ENCODE measurements at places on chromosomes 7 and 10.

- DNase-seq, result no peak
Measured at GRCh38 chr7:44338600-44338999, 13.2 kb upstream of the CAMK2B start.

DNA sequence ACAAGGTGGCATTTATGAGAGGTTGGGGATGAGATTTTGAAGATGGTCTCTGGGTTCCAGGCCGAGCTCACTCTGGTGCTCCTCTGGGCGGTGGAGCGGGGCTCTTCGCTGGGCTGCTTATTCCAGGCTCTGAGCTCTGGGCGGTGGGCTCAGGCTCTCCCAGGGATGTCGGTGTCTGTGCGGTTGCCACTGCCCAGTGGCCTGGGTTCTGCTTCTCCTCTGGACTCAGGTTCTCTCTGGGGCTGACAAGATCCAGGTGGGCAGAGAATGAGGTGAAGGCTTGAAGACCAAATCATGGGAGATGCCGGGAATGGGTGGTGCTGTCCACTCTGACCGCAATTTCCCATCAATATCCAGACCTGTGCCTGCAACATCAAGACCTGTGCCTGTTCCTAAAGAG lies 40.6 kb downstream of the RBAK start:
- no peak for DNase-seq

DNA sequence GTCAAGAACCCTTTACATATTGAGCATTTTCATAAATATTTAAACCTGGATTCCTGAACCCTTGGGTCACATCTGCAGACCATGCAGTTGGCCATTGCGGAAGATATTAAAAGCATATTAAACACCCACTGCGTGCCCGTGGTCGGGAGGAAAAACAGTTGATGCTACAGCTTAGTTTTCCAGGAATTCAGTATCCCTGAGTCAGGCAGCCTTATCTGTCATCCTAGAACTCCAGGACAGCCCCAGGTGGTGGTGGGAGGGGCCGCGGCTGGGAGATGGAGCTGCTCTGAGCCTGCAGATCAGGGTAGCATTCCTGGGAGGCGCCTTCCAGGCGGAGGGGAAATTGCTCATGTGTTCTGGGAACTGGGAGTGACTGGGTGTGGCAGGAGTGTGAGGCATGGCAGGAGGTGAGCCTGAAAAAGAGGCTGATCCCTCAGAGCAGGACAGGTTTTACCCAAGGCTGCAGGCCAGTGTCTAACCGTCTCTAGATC lies 222.9 kb upstream of the SH2B2 start:
- DNase-seq, result no peak

GRCh38 chr10:36636879-36637278 lies 488.5 kb upstream of the ANKRD30A start:
- DNase-seq, result no peak

- DNase-seq, result peak; percentile 82
Measured at GRCh38 chr10:30413996-30414576, 19.9 kb upstream of the MAP3K8 start.

DNA sequence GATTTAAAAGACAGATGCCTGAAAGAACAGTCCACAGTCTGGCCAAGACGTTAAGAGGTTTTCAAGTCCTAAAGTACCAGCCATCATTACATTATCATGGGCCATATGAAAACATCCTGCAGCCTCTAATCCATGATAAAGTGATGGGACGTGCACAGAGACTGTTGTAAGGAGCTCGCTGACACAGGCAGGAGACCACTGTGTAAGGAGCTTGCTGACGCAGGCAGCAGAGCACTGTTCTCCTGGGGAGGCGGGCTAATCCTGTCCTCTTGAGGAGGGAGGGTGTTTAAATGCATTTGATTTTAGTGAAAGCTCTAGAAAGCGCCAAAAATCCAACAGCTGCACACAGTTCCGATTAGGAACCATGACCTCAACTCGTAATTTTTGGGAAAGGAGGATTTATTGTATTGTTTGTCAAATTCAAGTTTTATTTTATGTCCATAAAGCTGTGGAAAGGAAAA lies 16.9 kb downstream of the SVIL start:
- no peak for DNase-seq

DNA sequence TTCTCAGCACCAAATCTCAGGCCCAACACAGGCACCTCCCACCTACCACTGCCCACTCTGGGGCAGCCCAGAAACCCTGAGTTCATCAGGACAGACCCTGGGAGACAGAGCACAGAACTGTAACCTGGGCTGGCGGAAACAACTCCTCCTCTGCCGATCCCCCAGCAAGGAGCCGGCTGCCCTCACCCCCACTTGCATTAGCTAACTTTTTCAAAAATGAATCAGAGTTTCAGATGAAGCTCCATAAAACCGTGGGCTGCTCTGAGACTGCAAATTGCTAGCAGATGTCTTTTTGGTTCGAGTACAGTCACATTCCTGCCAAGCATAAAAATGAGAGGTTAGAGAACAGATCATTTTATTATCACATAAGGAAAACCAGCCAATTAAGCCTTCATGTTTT lies 93.4 kb upstream of the PARD3 start:
- DNase-seq, result no peak

GRCh38 chr7:17846935-17847334 lies 93.4 kb downstream of the SNX13 start:
- DNase-seq, result no peak

DNA sequence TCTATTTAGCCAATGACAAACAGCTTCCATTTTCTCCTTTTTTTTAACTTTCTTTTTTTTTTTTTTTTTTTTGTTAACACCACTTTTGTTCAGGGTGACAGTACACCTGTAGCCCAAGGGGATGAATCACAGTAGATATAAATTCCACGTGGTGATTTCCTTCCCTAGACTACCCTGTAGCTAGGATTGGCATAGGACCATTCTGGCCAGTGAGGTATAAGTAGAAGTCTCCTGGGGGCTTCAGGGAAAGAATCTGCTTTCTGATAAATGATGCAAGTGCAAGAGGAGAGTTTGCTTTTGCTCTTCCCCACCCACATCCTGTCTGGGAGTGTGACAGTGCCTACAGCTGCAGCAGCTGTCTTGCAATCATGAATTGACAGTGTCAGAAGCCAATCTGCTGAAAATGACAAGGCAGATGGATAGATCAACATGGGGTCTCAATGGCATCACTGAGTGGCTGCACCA lies 63.2 kb upstream of the TOMM7 start:
- DNase-seq, result no peak

DNA sequence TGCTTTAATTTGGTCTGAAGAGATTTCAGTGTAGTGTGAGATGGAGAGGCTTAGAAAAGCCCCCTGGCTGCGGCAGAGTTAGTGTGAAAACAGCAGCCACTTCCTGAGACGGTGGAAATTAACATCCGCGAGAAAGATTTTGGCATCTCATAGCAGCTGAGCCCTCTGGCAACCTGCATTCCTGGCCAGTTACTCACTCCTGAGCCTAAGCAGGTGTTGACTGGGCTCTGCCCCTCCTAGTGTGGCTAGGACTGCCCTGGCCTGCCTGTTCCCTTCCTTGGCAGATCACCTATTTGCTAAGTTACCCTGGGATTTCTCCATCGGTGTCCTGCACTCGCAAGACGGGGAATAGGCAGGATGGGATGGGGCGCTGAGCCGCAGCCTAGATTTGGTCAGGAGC lies 57.6 kb upstream of the LMTK2 start:
- DNase-seq, result no peak

- no peak for DNase-seq
Measured at GRCh38 chr7:135390829-135391228, 119.1 kb downstream of the CNOT4 start.

GRCh38 chr10:49212076-49212475 lies 23.9 kb upstream of the TMEM273 start:
- no peak for DNase-seq

GRCh38 chr7:132311733-132312132 lies 264.5 kb downstream of the PLXNA4 start:
- DNase-seq, result no peak

GRCh38 chr7:150402671-150403321 lies 23.7 kb downstream of the ZNF775 start:
- no peak for DNase-seq

DNA sequence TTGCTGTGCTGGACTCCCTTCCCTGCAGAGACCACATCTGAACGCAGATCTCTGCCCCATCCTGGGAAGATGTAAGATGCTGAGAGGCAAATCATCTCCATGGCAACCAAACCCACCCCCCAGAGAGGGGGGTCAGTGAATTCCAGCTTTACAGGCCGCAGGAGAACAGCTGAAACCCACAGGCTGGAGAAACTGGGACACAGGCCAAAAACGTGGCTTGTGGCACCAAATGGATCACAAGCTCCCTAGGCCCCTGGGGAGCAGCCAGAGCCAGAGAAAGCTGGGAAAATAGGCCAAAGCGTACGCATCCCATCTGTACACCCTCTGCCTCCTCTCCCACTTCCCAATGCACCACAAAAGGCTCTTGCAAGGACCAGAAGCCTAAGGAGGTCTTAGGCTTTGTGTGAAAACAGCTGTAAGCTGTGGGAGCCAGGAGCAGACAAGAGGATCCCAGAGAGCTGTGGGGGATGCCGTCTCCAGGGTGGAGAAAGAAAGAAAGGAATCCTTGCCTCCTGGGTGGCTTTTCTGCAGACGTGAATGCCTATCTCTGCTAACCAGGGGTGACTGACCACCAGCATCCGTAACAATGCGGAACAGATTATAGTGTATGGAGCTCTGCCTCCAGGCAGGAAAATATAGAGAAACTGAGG lies 59.5 kb downstream of the TMEM130 start:
- DNase-seq, result no peak

GRCh38 chr7:108266491-108266890 lies 136.3 kb upstream of the LAMB4 start:
- no peak for DNase-seq

GRCh38 chr10:121713486-121713885 lies 115.2 kb upstream of the FGFR2 start:
- no peak for DNase-seq

- no peak for DNase-seq
Measured at GRCh38 chr7:94274828-94275227, 119.9 kb upstream of the COL1A2 start.

- DNase-seq, result no peak
Measured at GRCh38 chr10:3486346-3487065, 298.5 kb downstream of the KLF6 start.

DNA sequence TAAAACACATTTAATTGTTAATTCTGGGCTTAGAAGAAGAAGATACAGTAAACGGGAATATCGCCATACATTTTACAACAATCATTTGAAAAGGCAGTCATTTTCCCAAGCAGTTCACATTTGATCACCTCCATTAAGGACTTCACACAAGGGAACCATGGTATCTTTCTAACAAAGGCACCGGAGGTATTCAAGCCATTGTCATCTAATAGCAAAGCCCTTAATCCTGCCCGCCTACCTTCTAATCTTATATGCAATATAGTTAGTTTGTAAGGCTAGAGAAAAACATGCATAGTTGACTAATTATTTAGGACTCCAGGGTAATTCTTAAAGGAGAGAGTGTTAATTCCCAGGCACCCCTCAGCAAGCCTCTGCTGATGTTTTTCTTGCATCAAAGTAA lies 83.1 kb downstream of the MRPL32 start:
- no peak for DNase-seq

DNA sequence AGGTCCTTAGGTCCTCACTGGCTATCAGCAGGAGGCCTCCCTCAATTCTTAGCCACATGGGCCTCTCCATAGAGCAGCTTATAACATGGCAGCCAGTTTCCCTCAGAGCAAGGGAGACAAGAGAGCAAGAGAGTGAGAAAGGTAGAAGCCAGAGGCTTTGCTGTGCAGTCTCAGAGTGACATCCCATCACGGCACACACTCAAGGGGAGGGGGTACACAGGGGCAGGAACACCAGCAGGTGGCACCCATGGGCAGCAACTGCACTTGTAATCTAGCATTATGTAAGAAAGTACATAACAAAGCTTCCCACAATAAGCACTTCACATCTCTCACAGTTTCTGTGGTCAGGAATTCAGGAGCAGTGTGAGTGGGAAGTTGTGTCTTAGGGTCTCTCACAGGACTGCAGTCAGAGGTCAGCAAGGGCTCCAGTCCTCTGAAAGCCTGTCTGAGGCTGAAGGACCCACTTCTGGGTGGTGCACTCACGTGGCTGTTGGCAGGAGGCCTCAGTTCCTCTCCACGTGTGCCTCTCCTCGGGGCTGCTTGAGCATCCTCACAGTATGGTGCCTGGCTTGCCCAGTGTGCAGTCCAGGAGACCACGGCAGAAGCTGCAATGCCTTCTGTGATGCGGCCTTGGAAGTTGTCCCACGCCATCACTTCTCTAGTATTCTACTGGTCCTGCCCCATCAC lies 159.4 kb downstream of the OAT start:
- DNase-seq, result no peak

- peak; percentile 74 for DNase-seq
Measured at GRCh38 chr7:29921404-29922010, 68.1 kb downstream of the SCRN1 start.

DNA sequence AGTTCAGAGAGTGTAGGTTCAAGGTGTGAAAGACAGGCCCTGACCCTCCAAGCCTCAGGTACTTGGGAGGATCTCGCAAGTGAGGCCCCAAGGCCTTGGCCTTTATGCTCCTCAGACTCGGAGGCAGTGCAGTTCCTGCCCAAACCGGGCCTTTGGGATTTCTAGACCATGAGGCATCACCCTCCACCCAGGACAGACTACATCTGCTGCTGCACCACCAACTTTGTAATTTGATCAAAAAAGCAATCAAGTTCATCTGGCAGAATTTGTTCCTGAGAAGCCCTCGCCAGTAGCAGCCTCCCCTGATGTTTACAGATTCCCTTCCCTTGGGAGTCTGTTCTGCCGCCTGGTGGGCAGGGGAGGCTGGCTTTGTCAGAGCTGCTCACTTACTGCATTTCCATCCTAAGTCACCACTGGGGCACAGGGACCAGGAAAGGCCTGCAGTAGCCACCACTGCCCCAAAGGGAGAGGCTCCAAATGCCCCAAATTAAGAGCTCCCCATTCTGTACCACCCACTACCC lies 2.1 kb downstream of the CAMK2G start:
- DNase-seq, result no peak

DNA sequence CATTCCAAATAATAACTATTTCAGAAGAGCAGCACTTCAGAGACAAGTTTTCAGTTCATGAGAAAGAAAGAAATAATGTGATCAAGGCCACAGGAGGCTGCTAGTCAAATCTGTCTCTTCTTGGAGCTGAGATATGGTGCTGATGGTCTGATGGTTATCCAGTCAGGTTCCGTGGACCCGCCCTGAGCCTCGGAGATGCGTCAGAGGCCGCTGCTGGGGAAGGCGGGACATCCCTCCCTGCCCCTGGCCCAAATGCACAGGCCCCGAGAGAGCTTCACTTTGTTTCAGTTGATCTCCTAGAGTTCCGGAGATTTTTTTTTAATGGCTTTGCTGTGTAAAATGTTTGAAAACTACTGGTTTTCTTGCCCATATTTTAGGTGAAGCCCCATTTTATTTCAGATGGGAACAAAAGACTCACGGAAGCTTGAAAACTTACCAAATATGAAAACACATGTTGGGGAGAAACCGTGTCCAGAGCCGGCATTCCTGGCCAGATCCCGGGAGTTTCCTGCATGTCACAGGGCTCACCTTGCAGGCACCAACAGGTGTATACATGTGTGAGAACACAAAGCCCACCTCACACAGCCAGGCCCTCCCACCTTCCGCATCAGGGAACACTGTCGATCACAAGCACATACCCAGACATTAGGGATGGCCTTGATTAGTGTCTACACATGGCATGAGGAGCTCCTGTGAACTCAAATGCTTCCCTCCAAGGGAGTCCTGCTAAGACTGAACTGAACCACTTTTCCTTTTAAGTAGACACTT lies 499.0 kb downstream of the TCERG1L start:
- DNase-seq, result no peak

Data from RKO (cell line).